ENCODE measurements at places on chromosomes 12 and 14.

- no peak for DNase-seq
These were observed 24.2 kb downstream of the CHST11 start for GRCh38 chr12:104480826-104481440.

DNA sequence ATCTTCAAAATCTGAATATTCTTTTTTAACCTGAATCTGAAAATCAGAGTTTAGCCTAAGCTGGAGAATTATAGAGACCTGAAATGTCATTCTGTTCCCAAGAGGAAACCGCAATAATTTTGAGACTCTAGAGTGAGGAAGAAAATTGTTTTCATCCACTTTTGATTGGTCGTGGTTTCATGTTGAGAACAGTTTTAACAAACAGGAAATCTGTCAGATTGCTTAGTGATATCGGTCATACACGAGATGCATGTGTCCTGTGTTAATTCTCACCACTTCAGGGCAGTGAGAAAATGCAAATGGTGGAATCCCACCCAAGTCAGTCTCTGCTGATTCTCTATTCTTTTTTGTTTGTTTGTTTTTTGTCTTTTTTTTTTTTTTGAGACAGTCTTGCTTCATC, 1498.5 kb upstream of the TMEM132C start:
- no peak for DNase-seq

DNA sequence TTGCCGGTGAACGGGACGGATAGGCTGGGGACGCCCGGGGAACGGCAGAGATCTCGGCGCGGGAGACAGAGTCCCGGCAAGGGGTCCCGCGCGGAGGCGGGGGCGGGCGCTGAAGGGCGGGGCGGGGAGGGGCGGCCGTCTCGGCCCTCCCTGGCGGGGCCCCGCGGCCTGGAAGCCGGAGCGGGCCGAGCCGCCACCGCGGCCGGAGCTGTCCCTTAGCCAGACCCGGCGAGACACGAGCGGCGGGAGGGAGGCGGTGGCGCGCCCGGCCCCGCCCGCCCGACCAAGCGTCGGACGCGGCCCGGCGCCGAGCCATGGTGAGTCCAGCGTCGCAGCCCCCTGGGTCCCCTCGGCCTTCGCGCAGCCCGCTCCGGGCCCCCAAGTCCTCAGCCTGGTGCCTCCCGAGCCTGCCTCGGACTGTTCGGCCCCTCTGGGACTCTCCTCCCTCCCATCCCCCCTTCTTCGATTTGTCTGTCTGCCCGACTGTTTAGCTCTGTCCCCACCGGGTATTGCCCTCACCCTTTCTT, at the start of gene ARHGEF40:
ARHGEF40 (plus strand) TSS at position 222 of the 527 bp plus-strand sequence; CDS start at position 315, 93 bp downstream.
- no peak for DNase-seq

GRCh38 chr12:80187660-80188090, 88.3 kb downstream of the OTOGL start:
- DNase-seq = no peak

GRCh38 chr14:77822741-77823140, 22.8 kb downstream of the ADCK1 start:
- no peak for DNase-seq

DNA sequence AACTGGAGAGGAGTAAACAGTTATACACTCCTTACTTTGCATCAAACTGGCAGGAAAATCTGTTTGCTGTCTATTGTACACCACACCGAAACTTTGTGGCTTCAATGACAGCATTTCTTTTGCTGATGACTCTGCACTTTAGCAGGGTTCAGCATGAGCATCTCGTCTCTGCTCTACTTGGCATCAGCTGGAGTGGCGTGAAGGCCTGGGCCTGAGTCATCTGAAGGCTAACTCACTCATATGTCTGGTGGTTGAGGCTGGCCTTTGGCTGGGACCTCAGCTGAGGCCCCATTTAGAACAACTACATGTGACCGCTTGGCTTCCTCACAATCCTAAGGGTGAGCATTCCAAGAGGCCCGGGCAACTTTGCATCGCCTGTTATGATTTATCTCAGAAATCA, 28.7 kb upstream of the REP15 start:
- DNase-seq = no peak

DNA sequence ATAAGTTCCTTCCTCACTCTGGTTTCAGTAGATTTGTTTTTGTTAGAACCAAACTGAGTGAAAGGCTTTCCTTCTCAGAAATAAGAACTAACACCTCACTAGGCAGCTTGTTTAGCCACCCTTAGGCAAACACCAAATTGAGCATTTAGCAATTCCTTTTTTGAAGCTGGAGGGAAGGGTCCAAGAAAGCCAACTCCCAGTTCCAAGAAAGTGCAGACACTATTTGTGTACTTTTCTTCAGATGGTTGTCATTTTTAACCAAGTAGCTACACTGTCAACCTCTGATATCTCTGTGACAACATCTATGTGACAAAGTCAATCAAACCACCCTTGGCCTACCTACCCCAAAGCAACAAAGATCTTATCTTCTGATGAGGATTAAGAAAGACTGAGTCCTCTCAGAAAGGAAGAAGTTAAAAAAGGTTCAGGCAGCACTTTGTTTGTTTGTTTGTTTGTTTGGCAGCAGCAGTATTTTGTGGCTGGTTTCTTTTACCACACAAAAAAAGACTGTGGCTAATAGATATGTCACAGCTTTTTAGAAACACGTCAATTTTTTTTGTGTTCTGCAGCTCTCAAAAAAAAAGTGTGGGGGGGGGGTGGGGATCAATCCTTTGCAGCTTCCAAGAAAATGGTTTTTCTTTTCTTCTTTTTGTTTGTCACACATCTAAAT, 203.8 kb downstream of the CRADD start:
- DNase-seq = no peak

- DNase-seq = no peak
These were observed 285.8 kb upstream of the G2E3 start for GRCh38 chr14:30272848-30273832.

- DNase-seq = no peak
These were observed 68.8 kb downstream of the RNFT2 start for GRCh38 chr12:116806845-116807440.

GRCh38 chr12:46523863-46524770, 151.5 kb upstream of the SLC38A2 start:
- DNase-seq = no peak

DNA sequence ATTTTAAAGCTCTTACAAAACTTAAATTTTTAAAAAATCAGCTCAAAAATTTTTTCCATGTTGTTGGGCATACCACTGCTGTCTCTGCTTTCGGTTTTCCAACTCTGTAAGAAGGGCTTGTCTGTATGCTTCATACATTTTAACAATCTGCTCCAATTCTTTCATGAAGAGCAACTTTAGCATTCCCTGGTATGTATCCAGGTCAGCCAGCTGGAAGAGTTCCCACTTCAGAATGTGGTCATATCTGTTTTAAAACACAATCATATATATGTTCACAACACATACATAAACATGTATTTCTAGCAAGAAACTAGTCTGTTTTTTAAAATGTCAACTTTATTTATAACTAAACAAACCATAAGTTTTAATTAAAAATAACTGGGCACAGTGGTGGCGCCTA, 33.0 kb downstream of the SAV1 start:
- DNase-seq = no peak
